ENCODE measurements at places on chromosomes 3 and 15. TPM values are rescaled to one million over a fixed set of nuclear protein-coding genes. Genes with fewer than 3 reads are reported as not detected.

GRCh38 chr15:80780416-80781221 lies 1.4 kb downstream of the CEMIP start:
- no peak for DNase-seq

- no peak for DNase-seq
These were observed 20.6 kb downstream of the ENTPD3 start for GRCh38 chr3:40407611-40408010.

DNA sequence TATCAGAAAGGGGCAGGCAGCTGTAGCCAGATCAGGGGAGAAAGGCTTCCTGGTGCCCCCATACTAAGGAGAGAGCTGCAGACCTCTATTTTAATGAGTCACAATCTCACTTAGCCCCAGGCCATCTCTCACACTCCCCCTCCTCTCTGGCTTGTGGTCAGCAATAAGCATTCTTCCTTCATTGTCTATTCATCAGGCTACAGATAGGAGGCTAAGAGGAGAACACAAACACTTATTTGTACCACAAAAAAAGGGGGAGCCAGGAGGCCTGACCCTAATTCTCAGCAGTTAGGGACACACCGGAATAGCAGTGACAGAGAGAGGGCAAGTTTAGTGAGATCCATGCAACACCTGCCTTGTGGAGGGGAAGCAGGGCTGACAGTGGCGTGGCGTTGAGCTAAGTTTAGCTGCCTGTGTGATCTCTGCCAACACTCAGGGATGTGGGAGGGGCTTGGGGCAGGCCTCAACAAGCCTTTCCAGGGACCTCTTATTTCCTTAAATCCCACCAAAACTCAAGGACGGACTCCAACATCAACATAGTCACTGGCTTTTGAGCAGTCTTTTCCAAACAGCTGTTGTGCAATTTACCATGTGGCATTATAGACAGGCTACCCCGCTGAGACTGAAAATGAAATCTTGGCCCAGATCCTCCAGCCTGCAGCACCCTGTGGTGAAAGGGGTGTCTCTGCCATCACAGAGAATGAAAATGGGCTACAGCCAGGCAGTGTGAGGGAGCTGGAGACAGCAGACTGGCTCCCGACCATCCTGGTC lies 191.9 kb upstream of the TSC22D2 start:
- DNase-seq: no peak

- DNase-seq: peak; percentile 93
These were observed 40.4 kb downstream of the WHAMM start for GRCh38 chr15:82849556-82850512.

- DNase-seq: no peak
These were observed 40.9 kb upstream of the PTPN23 start for GRCh38 chr3:47339951-47340350.

GRCh38 chr3:63800097-63800496 lies 19.0 kb upstream of the C3orf49 start:
- DNase-seq: no peak

GRCh38 chr3:178146406-178146831 lies 389.8 kb upstream of the KCNMB2 start:
- DNase-seq: no peak

DNA sequence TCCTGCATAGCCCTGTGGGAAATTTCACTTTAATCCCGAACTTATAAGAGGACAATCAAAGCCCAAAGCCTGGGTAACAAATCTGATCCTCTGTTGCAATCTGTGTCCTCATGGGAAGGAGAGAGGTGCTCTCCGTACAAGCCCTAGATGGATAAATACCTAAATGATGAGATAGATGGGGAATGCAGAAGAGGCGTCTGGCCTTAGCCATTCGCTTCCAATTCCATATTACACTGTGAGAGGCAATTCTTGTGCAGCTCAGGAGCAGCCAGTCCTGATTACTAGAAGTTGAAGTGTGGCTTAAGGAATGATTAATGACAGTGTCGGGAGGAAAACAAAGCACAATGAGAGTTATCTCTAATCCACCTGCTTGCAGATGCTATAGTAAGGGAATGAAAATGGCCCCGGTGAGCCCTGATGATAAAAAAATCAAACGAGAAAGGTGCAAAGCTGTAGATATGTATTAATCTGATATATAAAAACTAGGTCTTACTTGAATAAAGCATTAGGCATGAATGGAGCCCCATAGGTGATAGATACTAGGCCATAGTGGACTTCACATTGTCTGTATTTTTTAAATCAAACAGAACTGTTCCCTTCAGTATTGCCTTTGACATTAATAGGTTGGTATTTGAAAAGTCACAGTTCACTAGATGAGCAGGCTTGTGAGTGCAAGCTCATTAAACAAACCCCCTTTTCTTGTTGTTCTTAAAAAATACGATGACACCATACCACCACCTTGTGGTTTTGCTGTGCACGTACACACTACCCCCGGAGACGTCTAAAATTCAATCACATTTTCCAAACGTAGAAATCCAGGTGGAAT lies 54.2 kb upstream of the TMCO5A start:
- DNase-seq: no peak

GRCh38 chr3:45273681-45274515 lies 47.8 kb upstream of the TMEM158 start:
- DNase-seq: no peak

- no peak for DNase-seq
These were observed 85.6 kb upstream of the TTC14 start for GRCh38 chr3:180516368-180516767.

- DNase-seq: no peak
These were observed 4.7 kb downstream of the KBTBD13 start for GRCh38 chr15:65081270-65081669.

GRCh38 chr3:146796078-146796477 lies 190.9 kb upstream of the PLSCR5 start:
- no peak for DNase-seq

GRCh38 chr15:57312318-57313133 lies 63.8 kb upstream of the CGNL1 start:
- no peak for DNase-seq

DNA sequence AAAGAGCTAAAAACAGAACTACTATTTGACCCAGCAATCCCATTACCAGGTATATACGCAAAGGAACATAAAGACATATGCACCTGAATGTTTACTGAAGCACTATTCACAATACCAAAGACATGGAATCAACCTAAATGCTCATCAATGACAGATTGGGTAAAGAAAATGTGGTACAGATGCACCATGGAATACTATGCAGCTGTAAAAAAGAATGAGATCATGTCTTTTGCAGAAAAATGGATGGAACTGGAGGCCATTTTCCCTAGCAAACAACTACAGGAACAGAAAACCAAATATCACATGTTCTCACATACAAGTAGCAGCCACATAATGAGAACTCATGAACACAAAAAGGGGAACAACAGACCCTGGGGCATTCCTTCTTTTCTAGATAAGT lies 208.9 kb upstream of the LRRFIP2 start:
- DNase-seq: no peak

DNA sequence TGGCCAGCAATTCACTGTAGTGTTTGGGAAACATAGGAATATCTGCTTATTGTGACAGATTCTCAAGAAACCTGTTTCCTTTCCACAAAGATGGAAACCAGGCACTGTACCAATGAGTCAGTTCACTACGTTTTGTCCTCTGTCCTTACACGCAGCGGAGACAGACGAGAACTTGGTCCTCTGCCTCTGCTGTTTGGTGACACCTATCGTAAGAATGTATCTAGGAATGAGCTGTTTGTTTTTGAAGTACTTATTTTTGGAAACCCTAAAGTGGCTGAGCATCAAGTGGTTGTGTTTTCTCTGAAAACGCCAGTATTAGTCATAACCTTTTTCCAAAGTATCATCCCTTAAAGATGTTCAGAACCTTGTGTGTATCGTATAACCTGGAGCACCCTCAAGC lies 93.0 kb downstream of the PGPEP1L start:
- DNase-seq: no peak

GRCh38 chr3:57616233-57616632 lies 19.1 kb upstream of the ARF4 start:
- no peak for DNase-seq

- no peak for DNase-seq
These were observed 753 bp upstream of the MYO5A start for GRCh38 chr15:52529341-52529924.

DNA sequence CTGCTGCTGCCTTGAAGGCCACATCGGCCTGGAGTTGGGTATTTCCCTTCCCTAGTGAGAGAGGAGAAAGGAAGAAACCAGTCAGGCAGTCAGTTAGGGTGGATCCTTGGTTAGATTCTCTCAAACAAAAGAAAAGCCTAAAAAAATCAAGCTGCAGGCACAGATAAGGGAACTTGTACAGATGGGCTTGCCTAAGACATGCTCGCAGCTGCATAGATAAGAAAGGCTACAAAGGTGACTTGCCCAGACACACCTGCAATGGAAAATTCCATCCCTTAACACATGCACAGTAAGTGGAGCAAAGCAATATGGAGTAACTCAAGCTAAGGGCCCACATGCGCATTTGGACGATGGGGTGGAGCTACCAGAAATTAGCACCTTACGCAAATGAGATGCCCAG lies 199.7 kb upstream of the ARPP21 start:
- DNase-seq: no peak

DNA sequence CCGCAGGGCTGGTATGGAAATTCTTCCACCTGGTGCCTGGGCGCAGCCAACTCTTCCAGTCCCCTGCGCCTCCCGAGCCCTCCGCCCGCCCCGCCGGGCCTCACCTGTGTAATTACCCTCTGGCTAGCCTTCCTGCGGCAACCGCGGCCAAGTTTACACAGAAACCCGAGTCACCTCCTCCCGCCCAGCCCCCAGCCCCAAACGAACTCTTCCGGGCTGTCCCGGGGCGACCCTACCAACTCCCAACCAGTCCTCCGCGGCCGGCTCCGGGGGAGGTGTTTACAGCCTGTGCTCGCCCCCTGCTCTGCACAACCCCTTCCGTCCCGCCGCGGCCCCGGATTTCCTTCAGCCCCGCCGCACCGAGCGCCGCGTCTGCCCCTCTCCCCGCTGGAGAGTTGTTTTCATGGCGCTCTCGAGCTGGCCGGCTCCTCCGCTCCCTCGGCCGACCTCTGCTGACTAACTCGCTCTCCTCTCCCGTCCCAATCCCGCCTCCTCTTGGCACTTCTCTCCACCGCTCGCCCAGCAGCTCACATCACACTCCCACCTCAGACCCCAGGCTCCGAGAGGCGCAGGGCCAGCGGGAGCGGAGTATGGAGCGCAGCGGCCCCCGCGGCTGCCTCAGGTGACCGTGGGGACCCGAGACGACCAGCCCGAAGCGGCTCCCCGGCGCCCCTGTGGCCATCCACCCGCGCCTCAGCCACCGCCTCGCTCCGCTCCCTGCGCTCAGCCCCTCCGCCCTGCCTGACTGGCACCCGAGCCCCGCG lies 538 bp downstream of the ATOSA start:
- DNase-seq: peak; percentile 89

- no peak for DNase-seq
These were observed 700 bp upstream of the EDEM1 start for GRCh38 chr3:5186858-5187155.

DNA sequence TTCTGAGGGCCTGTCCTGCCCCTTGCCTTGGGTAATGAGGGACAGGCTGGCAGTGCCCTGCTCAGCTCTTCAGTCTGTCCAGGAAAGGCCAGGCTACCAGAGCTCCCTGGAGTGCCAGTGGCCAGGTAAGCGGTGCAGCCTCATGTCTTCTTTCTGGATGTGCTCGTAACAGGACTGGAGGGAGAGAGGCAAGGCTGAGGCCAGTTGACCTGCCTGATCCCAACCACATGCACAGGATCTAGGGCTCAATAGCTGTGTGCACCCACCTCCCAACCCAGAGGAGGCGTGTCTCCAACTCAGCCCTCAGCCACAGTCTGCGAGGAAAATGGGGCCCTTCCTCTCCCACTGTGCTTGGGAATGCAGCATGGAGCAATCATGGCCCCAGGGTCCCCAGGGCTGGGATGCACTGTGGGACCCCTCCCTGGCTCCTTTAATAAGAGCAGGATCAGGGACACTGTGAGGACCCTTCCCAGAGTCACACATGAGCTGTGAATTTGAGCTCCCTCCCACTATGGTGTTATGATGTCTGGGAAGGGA lies 22.5 kb downstream of the ALS2CL start:
- peak; percentile 34 for DNase-seq

GRCh38 chr15:100692671-100693070 lies 90.3 kb downstream of the ASB7 start:
- DNase-seq: no peak

DNA sequence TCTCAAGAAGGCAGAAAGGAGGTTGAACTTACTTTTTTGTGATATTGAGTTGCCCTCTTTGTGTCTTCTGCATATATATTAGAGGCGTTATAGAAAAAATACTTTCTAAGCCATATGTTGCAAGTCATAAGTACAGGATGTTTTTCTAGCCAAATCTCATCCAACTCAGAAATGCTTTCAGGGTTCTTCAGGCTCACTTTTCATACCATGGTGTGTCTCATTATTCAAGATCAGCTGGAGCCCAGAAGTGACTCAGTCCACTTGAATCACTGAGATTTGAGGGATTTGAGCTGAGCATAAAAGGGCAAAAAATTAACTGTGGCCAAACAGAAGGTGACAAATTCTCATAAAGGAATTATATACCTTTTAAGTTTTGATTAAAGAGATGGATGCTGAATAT lies 157.3 kb downstream of the WNT5A start:
- DNase-seq: no peak

DNA sequence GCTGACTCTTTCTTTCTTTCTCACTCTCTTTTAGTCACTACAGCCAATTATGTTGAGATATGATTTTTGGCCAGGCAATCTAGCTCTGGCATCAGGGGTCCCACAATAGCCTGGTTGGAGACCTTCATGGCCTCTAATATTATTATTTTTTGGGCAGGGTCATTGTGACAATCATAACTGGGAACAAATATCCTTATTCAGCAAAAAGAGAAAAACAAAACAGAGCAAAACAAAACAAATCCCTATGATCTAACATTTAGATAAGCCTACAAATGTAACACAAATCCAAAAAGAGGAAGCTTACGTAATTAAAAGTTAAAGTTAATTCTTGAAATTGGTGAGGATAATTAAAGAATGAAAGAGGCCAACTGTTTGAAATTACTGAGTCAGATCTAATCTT lies 640.0 kb downstream of the TUSC7 start:
- DNase-seq: no peak

- DNase-seq: no peak
These were observed 40.3 kb downstream of the WNT5A start for GRCh38 chr3:55446850-55447249.

DNA sequence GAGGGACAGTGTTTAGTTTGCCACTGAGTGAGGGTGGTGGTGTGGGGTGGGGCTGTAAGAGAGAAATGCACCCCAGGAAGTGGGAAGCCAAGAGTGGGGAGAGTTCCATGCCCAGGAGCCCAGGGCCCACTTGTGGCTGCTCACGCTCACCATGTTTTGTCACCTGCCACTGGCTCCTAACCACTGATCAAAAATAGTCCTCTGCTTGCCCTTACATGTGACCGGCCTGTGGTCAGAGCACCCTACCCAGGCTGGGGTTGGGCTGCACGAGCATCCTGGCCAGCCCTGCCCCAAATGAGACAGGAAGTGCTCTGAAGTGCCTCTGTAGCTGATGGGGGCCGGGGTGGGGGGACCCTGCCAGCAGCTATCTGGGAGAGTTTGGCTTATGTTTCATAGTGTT lies 216.3 kb downstream of the RPLP1 start:
- no peak for DNase-seq

The WDR72 gene
- 11.8 TPM for total RNA-seq

The XPC gene
- total RNA-seq: 18.8 TPM

The TRH gene
- not detected for total RNA-seq

The HYAL1 gene
- 140 TPM for total RNA-seq

The IMPG2 gene
- total RNA-seq: 0.03 TPM

The AADAC gene
- total RNA-seq: 184 TPM

The MEX3B gene
- total RNA-seq: 0.43 TPM

The ANKRD34C gene
- not detected for total RNA-seq

The CP gene
- total RNA-seq: 1,073 TPM

The ARNT2 gene
- 0.45 TPM for total RNA-seq

The BCL6 gene
- 30.8 TPM for total RNA-seq

The SCN11A gene
- total RNA-seq: 0.15 TPM
